ENCODE measurements at places on chromosomes 2 and 18. TPM values are rescaled to one million over a fixed set of nuclear protein-coding genes. Genes with fewer than 3 reads are reported as not detected.

The ACTG2 gene
- total RNA-seq = 110 TPM

The POTEI gene
- total RNA-seq = not detected

The EPB41L3 gene
- total RNA-seq = 34.1 TPM

The DSG4 gene
- not detected for total RNA-seq

The CTLA4 gene
- total RNA-seq = 0.79 TPM

The IHH gene
- total RNA-seq = not detected

The PAIP2B gene
- total RNA-seq = 13.9 TPM

The SH3BP4 gene
- total RNA-seq = 16.5 TPM

The SLC4A3 gene
- 4.0 TPM for total RNA-seq

The HOXD9 gene
- total RNA-seq = 3.4 TPM

The TANC1 gene
- 36.6 TPM for total RNA-seq

The CHST9 gene
- total RNA-seq = 0.53 TPM

The BCL11A gene
- 38.4 TPM for total RNA-seq

The C2orf68 gene
- total RNA-seq = 16.6 TPM

The GCA gene
- 19.3 TPM for total RNA-seq

The CHRNG gene
- total RNA-seq = not detected

The TTL gene
- total RNA-seq = 11.6 TPM

The IL1RL2 gene
- 6.7 TPM for total RNA-seq

The GPD2 gene
- 67.3 TPM for total RNA-seq

The MOCOS gene
- total RNA-seq = 5.3 TPM

The IL1F10 gene
- not detected for total RNA-seq

The MAP4K3 gene
- 18.5 TPM for total RNA-seq

The EVA1A gene
- total RNA-seq = 2.3 TPM

The PSMA8 gene
- total RNA-seq = not detected

The LAMA3 gene
- 28.7 TPM for total RNA-seq

The TLX2 gene
- not detected for total RNA-seq

The TBR1 gene
- total RNA-seq = not detected

The COL5A2 gene
- 5.6 TPM for total RNA-seq

The RGPD3 gene
- 0.18 TPM for total RNA-seq

The PDCD1 gene
- total RNA-seq = 1.3 TPM

The BOK gene
- total RNA-seq = 57.1 TPM

The CASP10 gene
- total RNA-seq = 22.0 TPM

The BAZ2B gene
- 41.6 TPM for total RNA-seq

The COLEC11 gene
- not detected for total RNA-seq

The LHCGR gene
- total RNA-seq = 0.22 TPM

The PLA2R1 gene
- 14.7 TPM for total RNA-seq

The NIF3L1 gene
- total RNA-seq = 18.7 TPM

The GAD1 gene
- total RNA-seq = 4.2 TPM

The DYNC2LI1 gene
- 9.4 TPM for total RNA-seq

The HK2 gene
- 26.0 TPM for total RNA-seq

The NT5DC4 gene
- not detected for total RNA-seq

The TEX51 gene
- total RNA-seq = not detected

The HAAO gene
- total RNA-seq = 9.0 TPM

The CRYGC gene
- not detected for total RNA-seq

The CAPN13 gene
- 0.64 TPM for total RNA-seq

The TANK gene
- 52.9 TPM for total RNA-seq

The PDCL3 gene
- 26.6 TPM for total RNA-seq

The FSHR gene
- not detected for total RNA-seq

The TRAK2 gene
- total RNA-seq = 7.9 TPM

The ORC2 gene
- 6.2 TPM for total RNA-seq

All from esophagus squamous epithelium (tissue), 5 donors.